Substantia nigra (tissue), 51 donors: ENCODE measurements at places on chromosomes 3 and 15.

- no peak for DNase-seq
These were observed 117.1 kb upstream of the MRPS22 start for GRCh38 chr3:139226731-139227130.

- DNase-seq: no peak
These were observed 113.1 kb downstream of the THSD4 start for GRCh38 chr15:71228403-71228802.

DNA sequence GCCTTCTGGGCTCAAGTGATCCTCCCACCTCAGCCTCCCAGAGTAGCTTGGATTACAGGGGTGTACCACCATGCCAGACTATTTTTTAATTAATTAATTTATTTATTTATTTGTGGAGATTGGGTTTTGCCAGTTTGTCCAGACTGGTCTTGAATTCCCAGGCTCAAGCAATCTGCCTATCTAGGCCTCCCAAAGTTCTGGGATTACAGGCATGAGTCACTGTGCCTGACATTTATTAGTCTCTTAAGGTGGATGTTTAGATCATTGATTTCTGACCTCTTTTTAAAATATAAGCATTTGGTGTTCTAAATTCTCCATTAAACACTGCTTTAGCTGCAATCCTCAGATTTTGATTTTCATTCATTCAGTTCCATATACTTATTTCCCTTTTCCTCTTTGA, 15.6 kb downstream of the FBXW12 start:
- DNase-seq: no peak

DNA sequence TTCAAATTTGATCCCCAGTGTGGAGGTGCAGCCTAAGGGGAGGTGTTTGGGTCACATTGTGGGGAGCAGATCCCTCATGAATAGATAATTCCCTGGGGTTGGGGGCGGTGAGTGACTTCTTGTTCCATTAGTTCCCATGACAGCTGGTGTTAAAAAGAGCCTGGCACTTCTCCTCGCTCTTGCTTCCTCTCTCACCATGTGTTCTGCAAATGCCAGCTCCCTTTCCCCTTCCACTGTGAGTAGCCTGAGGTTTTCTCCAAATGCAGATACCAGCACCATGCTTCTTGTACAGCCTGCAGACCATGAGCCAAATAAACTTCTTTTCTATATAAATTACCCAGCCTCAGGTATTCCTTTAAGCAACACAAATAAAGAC, 23.1 kb downstream of the RIOX2 start:
- DNase-seq: no peak

- peak; percentile 55 for DNase-seq
These were observed 224.0 kb upstream of the RGMA start for GRCh38 chr15:93312891-93313486.

DNA sequence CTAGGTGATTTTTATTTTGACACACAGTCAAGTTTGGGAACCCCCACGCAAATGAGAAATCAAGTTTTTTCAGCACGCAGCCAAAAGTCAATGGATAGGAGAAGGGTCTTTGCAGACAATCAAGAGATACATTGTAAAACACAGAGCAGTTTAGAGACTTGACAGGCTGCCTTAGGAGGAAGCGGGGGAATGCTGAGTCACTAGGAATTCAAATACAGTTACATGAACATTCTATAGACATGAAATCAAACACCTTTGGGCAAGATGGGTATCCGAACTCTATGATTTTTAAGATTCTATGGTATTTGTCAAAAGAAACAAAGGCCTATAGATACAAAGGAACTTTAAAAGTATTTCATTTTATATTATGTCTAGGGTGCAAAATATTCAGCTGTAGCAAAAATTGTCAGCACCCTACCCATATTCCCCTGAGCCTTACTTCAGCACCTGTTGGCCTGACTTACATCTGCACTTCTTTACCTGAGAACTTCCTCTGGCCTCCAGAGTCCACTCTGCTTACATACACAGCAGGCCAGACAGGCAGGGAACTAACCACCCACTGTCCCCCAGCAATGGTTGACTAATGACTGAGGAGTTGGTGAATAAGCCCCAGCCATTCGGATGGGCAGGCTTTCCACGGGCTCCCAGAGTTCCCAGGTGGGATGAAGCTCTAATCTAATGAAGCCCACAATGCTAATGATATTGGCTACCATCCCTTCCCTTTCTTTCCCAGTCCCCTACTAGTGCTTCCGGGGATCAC, 289.3 kb upstream of the RORA start:
- DNase-seq: no peak
